Right ventricle myocardium inferior (tissue), 1 donor: ENCODE measurements at places on chromosomes 7 and 10.

GRCh38 chr7:28432105-28432504 lies 19.8 kb downstream of the CREB5 start:
- DNase-seq: no peak

DNA sequence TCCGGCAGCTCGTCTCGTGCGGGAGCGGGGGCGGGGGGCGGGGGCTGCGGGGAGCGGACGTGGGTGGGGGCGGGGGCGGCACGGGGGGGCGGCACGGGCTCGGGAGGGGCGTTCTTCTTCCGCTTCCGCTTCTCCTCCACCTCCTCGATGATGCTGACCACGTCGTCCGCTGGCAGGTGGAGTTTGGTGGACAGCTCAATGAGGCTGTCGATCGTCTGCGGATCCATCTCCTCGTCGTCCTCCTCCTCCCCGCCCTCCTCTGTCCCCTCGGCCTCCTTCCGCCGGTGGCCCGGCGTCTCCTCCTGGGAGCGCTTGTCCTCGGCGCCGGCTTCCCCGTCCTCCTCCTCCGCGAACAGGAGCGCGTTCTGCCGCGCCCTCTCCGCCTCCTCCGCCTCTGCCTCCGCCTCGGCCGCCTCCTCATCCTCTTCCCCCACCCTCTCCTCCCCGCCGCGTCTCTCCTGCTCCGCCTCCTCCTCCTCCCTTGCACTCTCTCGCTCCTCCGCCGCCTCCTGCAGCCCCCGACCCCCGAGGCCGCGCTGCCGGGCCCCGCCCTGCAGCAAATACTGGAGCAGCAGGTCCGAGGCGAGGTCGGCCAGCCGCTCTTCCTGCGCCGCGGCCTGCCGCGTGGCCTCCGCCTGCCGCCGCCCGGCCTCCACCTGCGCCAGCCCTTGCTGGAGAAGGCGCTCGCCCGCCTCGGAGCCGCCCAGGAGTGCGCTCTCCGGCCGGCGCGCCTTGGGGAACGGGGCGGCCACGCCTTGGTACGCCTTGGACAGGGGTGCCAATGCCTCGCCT lies 1.9 kb downstream of the VGF start:
- DNase-seq: no peak

DNA sequence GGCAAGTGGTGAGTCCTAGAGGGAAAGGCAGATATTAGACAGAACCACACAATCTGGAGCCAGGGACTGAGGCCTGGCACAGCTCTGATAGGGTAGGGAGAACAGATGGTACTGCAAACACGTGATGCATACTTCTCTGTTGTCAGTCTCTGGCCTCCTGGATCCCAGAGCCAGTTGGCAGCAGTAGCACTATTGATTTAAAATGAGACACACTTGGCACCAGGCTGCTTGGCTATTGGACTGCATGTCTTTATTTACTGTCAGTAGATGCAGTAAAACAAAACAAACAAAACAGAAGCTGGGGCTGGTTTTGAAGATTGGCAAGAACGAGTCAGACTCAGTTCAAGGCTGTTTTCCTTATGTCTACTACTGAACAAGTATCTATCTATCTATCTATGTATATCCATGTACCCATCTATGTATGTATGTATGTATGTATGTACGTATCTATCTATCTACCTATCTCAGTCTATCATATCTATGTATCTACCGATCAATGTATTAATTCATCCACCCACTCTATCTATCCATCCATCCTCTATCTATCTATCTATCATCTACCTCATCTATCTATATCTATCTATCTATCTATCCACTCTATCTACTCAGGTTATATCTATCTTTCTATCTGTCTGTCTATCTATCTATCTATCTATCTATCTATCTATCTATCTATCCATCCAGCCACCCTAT lies 23.4 kb upstream of the MGAM2 start:
- DNase-seq: no peak

DNA sequence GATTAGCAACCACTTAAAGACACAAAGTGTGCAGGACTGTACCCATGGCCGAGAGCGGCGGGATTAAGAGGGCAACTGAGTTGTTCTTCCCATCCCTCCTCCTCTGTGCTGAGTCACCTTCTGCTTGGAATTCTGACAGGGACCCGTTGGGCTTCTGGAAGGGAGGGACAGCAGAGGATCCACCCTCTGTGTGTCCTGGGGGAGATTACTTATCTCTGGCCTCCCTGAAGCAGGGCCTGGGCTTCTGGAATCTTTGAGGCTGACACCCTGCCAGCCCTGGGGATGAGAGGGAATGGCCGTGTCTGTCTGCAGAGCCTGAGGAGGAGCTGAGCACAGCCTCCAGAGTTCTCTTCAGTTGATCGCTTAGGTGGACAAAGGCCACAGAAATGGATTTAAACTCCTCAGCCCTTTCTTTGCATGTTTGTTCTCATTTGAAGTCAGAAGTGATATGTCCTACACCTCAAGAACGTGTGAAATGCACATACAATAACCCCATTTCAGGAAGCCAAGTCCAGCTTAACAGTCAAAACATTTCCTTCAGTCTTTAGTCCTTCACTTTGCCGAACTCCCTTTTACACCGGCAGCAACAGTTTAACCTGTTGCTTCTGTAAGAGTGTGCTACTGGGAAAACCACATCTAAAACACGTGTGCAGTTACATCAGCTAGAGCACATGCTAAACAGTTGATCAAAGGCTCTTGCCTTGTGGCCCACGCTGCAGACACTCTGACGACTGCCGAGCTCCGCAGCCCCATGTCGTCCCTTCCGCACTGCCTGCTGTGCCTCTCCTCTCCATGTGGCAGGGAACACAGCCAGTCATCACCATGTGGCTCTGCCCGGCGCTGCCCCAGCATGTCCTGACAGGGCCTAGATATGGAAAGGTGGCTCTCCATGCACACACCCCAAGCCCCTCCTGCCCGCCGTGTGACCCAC lies 55.7 kb downstream of the IKZF1 start:
- DNase-seq: no peak

GRCh38 chr7:4718075-4718474 lies 36.0 kb downstream of the FOXK1 start:
- DNase-seq: peak; percentile 64

GRCh38 chr10:113093188-113094113 lies 143.4 kb downstream of the TCF7L2 start:
- DNase-seq: no peak

- DNase-seq: no peak
Measured at GRCh38 chr7:12637819-12638592, 49.4 kb upstream of the ARL4A start.

DNA sequence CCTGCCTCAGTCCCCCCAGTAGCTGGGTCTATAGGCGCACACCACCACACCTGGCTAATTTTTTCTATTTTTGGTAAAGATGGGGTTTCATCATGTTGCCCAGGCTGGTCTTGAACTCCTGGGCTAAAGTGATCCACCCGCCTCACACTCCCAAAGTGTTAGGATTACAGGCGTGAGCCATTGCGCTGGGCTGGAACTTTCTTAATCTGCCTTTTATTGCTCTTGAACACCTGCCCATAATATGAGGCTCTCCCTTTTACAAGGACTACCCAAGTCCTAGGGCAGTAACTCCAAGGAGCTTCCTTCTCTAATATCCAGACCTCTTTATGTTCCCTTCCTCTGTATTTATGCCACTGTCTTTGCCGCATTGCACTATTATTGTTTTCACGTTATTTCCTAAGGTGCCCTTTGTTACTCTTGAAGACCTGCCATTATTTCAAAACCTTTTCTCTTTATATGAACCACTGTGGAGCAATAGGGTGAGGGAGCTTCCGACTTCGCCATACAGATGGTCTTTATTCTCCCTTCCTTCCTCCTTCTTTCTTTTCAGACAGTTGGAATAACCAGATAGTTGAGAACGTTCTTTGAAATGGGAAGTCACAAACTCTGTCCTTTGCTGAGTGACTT lies 36.3 kb upstream of the TCF7L2 start:
- DNase-seq: no peak

- no peak for DNase-seq
Measured at GRCh38 chr7:13016036-13016581, 328.7 kb downstream of the ARL4A start.
